ENCODE measurements at places on chromosomes 6 and 20.

- DNase-seq, result no peak
These were observed 24.9 kb upstream of the ELOVL5 start for GRCh38 chr6:53373638-53374037.

- DNase-seq, result no peak
These were observed 8.4 kb downstream of the CD40 start for GRCh38 chr20:46126440-46127056.

- no peak for DNase-seq
These were observed 22.2 kb upstream of the MTRF1L start for GRCh38 chr6:153024709-153025017.

- no peak for DNase-seq
These were observed 2.2 kb upstream of the GRM4 start for GRCh38 chr6:34147906-34148630.

DNA sequence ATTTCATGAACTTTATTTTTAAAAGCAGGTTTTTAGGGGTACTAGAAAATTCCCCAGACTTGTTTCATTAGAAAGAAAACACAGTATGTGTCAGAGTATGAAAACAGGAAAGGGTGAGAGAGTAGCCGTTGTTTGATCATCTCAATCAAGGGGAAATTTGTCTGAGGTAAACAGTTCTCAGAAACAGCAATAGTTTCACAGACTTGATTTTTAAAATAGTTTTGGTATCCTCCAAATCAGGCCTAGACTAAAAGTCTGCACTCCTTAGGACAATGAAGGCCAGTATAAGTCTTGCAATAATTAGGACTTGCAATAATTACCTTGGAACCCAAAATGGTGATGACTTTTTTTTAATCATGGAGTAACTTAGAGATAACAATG, 176.6 kb upstream of the TAB2 start:
- no peak for DNase-seq

GRCh38 chr6:156392648-156393047, 384.5 kb upstream of the ARID1B start:
- DNase-seq, result no peak

DNA sequence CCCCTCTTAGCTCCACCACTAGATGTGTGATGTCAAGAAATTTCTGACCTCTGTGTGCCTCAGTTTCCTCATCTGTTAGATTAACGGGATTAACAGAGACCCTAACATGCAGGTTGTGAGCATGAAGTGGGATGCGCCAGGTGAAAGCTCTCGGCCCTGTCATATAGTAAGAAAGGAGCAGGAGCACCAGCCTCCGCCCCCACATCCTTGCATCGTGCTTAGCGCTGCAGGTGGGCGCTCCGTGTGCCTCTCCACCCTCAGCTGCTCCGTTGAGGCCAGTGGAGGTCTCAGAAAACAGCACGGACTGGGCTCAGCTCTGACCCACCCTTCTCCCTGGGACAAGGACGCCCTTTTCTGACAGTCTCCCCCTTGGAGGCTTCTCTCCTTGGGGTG, 63.4 kb downstream of the TCP11 start:
- no peak for DNase-seq

DNA sequence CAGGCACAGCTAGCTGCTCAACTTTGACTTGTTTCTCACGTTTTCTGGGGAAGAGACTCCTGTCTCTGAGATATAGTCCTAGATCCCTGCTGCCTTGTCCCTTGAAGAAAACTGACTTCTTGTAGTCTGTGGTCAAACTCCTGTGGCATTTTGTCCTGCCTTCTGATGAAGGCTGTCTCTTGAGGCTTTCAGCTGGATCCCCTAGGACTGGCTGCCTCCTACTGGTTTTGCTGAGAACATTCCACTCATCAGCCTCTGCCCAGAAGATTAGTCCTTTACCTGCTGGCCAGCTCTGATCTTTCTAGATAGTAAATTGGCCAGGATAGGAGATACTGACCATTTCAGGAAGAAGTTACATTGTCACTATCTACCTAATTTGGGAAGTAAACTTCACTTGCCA, 71.9 kb upstream of the CNR1 start:
- DNase-seq, result no peak

DNA sequence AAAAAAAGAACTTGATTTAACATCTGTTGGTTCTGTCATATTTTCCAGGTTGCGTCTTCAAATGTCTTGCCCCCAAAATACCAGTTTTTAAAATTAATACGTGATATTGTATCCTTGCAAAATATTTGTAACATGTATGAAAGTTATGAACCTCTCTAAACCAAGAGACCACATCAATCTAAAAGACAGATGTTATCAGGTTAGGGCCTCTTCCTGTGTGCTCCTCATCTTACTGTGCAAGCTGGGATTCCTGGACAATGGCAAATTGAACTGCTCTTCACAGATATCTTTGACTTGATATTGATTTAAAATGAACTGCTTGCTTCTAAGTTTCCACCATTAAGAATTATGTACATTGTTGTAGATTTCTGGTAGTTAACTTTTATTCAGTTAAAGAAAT, 9.6 kb downstream of the TMEM239 start:
- no peak for DNase-seq

DNA sequence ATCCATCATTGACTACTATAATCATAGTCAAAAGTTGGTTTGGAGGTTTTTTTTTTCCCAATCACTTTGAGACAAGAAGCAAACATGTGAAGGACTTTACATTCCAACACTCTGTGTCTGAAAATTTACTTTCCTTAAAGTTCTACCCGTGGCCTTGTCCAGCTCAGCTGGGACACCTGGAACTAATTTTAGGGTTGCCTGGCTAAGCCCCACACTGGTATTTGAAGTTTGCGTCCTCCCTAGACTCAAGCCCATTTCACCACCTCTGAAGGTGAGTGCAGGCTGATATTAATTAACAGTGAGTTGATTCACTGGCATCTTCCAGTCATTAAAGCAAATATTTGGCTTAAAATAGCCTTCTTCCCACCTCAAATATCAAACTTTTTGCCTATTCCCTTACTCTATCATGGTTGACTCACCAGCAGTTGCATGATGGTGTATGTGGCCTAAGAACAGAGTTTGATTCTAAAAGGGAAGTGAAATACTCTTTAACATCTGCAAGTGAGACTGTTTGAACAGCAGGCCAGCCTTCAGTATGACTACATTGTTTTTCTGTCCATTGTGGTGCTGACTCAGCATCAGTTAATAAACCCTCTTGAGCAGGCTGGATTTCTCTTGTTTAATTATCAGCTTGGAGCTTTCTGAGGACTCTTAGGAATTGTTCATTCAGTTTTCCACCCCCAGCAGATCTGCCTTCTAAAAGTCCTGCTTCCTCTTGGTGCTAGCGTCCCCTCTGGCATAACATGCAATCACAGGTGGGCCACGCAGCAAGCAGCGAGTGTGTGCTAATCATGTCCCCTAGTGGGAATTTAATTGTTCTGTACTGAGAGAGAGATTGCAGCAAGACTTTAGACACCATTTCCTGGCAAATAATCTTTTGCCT, 1.8 kb upstream of the PRDM1 start:
- DNase-seq, result peak; percentile 92

All from NCI-H1105 treated with DMSO at 0.1 percent for 48 hours (cell line).